ENCODE measurements at places on chromosomes 6 and 20.

- no peak for DNase-seq
Observed at GRCh38 chr6:132130626-132131298, 179.6 kb upstream of the CCN2 start.

DNA sequence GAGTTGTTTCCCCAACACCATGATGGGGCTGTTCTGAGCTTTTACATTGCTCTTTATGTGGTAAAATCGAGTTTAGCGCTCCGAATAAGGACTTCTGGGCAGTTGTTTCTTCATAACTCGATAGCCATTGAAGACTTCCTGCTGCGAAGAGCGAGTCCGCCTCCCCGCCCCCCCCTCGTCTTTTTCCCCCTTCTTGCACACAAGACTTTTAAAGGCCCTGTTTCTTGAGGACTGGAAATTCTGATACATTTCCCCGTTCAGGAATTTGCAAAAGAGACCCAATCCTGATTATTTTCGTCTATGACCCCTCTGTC is 1.5 kb upstream of the CITED2 start:
- DNase-seq = no peak

- no peak for DNase-seq
Observed at GRCh38 chr20:549722-550496, 6.3 kb upstream of the CSNK2A1 start.

GRCh38 chr6:104256646-104257045 is 603.1 kb downstream of the HACE1 start:
- no peak for DNase-seq

GRCh38 chr6:32107406-32107805 is 1.7 kb downstream of the TNXB start:
- DNase-seq = no peak

GRCh38 chr20:41615676-41616075 is 2.5 kb downstream of the CHD6 start:
- DNase-seq = no peak

GRCh38 chr20:62088258-62089127 is 22.8 kb upstream of the TAF4 start:
- DNase-seq = no peak

DNA sequence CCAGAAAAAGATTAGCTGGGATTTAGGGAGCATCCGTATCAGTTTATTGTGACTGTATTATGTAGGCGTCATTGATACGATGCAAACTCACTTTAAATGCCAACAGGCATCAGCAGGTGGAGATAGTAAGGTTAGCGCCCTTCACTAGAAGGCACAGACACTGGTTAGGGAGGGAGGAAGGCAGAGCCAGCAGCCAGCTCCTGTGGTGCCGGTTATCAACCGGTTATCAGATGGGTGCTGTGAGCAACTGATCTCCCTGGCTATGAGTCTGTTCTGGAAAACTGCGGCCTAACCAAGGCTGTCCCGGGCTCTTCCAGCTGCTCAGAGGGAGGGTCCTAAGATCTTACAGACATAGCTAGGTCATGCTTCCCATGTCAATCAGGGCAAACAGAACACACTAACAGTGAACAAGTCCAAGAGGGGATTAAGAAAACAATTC is 47.5 kb upstream of the CD93 start:
- no peak for DNase-seq

DNA sequence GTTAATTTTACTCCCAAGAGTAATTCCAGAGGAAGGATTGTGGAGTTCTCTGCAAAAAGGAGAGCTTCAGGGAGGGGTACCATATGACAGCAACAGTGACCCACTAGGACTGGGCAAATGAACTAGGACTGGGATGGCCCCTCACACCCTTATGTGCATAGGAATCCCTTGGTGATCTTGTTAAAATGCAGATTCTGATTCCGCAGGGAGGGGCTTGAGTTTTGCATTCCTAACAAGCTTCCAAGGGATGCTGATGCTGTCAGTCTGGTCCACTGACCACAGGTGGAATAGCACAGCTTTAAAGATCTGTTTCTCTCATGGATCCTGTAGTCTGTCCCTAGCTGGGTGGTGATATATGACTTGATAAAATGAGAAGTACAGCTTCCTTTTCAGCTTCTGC is 6.3 kb upstream of the FOXA2 start:
- no peak for DNase-seq

DNA sequence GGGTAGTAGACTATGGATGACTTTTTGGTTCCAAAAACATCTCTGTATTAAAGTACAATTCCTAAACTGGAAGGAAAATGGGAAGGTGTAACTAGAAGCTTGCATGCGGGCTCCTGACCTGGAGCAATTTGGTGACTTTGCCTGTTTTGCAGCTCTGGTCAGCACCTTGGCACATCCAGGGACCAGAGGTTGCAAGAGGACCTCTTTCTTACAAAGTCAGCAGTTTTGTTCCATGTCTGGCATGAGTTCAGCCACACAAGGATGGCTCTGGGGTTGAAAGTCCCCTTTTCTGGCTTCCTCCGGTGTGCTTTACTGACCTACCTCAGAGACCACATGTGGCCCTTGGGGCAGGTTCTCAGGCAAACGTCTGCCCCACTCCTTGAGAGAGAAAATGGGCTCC is 22.7 kb upstream of the CD93 start:
- no peak for DNase-seq

DNA sequence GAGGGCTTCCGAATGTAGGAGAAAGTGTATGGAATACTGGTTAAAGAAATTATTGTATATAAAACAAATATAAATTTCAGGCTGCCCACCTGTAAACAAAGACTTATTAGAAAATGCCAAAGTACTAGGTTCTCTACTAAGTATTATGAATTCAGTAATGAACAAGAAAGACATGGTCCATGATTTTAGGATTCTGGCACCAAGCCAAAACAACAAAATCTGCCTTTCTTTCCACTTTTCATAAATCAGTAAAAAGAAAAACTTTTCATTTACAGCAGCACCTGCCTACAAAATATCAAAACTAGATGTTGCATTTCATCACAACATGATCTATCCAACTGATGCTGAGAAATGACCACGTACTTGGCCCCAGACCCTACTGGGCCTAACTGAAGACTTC is 14.5 kb upstream of the SNRPB start:
- no peak for DNase-seq

DNA sequence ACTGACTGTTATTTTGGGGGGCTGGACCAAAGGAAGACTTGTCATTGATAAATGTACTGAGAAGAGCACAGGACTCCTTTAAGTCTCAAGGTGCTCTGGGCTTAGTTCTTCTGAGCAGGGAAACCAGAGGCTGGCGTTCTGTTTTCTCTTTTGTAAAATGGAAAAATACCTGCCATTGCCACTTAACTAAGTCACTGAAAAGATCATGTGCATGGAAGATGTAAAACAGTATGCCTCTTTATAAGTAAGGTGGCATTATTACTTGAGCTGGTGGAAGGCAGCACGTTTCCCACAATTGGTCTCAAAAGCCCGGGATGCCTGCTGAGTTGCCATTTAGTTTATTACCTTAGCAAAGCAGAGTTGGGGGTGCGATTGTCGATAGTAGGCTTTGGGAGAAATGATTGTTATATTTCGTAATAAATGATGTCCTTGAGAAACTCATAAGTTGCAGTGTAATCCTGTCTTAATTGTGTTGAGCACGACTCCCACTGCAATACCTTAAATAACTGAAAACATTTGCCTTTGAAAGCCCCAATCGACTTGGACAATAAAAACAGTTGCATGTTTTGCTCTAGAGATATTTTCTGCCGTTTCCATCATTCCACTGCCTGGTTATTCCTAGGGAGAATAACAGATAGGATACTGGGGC is 3.6 kb downstream of the JARID2 start:
- no peak for DNase-seq

- no peak for DNase-seq
Observed at GRCh38 chr6:40631744-40632143, 44.6 kb upstream of the LRFN2 start.

DNA sequence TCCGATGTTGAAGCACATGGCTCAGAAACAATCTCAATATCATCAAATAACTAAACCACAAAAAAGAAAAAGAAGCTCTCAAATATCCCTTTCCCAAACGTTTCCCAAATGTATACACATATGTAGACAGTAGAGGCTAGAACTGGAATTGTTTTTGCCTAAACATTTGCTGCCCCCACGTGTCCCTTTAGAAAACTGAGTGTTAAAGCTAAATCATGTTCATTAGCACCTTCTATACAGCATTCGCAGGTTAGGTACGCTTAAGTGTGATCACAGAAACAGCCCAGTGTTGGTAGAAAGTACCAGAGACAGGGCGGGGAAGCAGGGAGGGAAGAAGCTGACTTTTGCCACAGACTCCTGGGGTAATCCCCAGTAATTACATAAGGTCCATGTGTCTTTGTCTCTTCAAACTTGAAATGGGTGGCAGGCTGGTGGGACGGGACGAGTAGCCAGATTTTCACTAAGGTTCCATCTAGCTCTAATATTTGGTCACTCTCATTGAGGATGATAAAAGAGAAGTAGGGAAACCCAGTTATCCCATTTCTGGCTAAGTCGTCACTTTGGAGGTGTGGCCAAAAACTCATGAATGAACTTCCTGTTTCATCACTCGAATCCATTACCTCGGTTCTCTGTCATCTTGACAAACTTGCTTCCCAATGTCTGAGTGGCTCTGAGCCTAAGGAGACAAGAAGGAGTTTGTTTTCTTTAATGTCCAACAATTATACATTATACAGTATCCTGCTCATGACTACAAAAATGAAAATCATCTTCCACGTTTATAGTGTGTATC is 15.0 kb upstream of the TFAP2A start:
- DNase-seq = peak; percentile 69

DNA sequence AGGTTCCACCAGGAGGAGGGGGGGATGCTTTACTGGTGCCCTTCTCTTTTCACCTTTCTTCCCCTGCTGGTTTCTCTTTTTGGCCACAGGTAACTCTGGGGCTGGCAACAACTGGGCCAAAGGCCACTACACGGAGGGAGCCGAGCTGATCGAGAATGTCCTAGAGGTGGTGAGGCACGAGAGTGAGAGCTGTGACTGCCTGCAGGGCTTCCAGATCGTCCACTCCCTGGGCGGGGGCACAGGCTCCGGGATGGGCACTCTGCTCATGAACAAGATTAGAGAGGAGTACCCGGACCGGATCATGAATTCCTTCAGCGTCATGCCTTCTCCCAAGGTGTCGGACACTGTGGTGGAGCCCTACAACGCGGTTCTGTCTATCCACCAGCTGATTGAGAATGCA is 4.4 kb downstream of the TUBB1 start:
- DNase-seq = no peak

DNA sequence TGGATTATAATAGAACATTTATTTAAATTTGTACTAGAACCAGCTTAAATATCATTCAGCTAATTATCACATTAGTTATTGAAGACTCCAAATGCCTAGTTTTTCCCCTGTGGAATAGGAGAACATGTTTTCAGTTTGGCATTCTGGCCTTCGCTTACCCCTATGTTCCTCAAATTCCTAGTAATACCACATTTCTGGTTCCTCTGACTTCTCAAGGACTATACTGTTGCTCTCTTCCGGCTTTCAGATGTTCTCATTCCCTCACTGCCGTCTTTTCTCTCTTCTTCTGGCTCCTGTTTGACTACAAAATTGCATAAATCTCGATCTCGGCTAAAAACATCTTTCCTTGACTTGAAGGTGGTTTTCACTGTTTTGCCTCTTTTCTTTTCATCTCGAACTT is 71.8 kb upstream of the KHDRBS2 start:
- no peak for DNase-seq

- DNase-seq = no peak
Observed at GRCh38 chr6:11701573-11701972, 77.0 kb downstream of the ADTRP start.

GRCh38 chr20:25865715-25866656 is 169.3 kb upstream of the ZNF337 start:
- no peak for DNase-seq

DNA sequence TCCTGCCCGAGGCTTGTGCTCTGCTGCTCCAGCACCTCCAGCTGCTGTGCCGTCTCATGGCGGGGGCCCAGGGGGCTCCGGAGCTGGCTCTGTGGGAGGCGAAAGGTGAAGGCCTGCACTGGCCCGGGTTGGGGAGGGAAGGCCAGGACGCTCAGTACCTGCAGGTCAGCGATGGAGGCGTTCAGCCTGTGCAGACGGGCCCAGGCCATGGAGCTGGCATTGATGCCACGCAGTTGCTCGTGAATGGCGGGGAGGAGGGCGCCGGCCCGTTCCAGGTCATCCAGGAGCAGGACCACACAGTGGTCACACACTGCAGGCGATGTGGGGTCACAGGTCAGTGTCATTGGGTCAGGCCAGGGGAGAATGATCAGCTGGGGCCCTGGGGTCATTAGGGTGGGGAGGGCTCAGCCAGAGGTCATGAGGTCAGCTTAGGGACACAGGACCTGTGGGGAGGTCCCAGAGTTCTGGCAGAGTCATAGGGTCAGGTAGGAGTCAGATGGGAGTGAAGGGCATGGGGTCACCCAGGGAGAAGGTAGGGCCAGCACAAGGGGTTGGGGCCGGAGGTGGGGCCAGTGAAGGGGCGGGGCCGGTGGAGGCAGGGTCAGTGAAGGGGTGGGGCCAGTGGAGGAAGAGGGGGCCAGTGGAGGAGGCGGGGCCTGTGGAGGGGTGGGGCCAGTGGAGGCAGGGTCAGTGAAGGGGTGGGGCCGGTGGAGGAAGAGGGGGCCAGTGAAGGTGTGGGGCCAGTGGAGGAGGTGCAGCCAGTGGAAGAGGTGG is 18.0 kb downstream of the ADRM1 start:
- DNase-seq = no peak

DNA sequence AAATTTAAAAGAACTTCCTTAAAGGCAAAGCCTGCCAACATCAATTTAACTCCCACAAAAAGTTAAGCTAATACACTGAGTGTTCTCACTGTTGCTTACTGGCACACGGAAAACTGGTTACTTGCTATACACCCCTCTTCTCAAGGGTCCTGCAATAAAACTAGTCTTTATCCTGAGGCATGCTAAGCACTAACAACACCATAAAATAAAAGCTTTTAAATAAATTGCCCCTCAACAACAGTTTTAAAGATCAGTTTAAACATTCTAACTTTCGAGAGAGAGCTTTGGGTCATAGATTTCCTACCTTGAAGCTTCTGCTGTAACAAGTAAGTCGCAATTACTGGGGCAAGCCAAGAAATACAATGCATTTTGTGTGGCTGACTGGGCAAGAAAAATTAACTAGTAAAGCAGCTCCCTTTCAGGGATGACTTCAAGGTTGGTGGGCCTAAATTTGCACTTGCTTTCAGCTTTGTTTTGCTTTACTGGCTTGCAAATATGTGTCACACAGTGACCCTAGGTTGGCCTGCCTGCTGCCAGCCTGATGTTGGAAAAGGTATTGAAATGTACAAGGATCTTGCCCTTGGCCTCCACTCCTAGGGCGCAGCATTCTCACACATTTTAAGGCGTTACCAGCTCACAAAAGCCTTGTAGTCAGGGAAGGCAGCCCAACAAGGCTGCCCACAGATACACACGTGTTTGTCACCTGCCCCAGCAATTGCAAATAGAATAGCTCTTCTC is 4.0 kb upstream of the HEY2 start:
- no peak for DNase-seq

Data from NCI-H1694 treated with DMSO at 0.1 percent for 48 hours (cell line).